Fibroblast of skin of right biceps (primary cell): ENCODE measurements at places on chromosomes 2 and 18.

GRCh38 chr2:160247296-160248035 is 47.4 kb upstream of the ITGB6 start:
- no peak for DNase-seq

- DNase-seq, result no peak
These were observed 58.0 kb upstream of the EDAR start for GRCh38 chr2:109046925-109047508.

DNA sequence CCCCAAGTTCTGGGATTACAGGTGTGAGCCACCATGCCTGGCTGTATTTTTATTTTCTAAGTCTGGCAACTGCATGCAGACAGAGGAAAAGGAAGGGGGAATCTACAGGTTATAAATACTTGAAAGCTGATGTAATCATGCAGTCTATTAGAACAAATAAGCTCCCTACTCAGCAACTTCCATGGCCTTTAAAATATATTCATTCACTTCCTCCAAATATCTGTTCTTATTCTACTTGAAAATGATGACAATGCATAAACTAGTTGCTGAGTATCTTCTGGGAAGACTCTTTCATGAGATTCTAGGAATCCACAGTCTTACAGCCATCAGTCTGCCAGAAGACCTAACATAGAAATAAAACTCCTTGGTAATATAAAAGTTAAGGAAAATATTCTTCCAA is 66.9 kb upstream of the NCKAP5 start:
- no peak for DNase-seq

DNA sequence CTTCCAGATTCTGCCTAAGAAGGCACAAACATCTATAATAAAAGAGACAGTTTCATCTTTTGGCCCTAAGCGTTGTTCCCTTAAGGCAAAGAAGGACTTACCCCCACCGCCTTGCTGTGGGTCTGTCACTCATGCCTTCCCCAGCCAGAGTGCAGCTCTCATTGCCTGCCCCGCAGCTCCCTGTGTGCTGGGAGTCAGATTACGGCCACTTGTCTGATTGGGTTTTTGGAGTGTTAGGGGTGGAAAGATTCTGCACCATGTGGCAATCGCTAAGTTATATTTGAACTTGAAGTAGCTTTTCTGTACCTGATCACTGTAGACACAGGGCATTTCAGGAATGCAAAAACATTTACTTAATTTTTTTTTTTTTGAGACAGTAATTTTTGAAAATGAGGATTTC is at the start of gene AQP4:
AQP4 (minus strand) TSS at position 151 of the 400 bp plus-strand sequence; CDS start at position 133, 18 bp downstream.
- DNase-seq, result no peak

- DNase-seq, result peak; percentile 58
These were observed 191.9 kb downstream of the ARL4C start for GRCh38 chr2:234304950-234305349.
